ENCODE measurements at places on chromosomes 7 and 10. TPM values are rescaled to one million over a fixed set of nuclear protein-coding genes. Genes with fewer than 3 reads are reported as not detected.

MMP21 gene
- total RNA-seq: 0.33 TPM

DNA sequence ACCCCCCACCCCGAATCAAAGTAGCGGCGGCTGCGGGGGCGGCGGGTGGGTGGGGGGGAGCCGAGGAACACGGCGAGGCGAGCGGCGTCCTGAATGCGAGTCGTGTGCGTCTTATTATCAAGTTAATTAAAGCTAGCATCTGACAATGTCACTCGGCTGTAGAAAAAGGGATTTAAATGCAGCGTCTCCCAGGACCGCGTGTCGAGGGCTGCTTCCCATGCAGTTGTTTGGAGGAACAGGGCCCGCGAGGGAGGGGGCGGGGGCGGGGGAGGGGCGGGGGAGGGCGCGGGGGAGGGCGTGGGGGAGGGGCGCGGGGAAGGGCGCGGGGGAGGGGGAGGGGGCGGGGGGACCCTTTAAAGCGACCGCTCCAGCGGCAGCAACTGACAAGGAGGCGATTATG lies 2.7 kb upstream of the UNCX start:
- H3K27me3 ChIP-seq: peaks cover 90% of the 10 kb centered on the region
- H3K4me3 ChIP-seq: no peak overlapping the region
- H3K36me3 ChIP-seq: no peaks in the 10 kb centered on the region
- peaks cover 23% of the 10 kb centered on the region for H3K4me1 ChIP-seq

GRCh38 chr10:30357075-30357801 lies 8.2 kb upstream of the MTPAP start:
- H3K27ac ChIP-seq: no peak overlapping the region
- DNase-seq: no peak
- H3K36me3 ChIP-seq: no peaks in the 10 kb centered on the region

UCMA gene
- not detected for total RNA-seq

ZKSCAN5 gene
- total RNA-seq: 7.9 TPM

DNA sequence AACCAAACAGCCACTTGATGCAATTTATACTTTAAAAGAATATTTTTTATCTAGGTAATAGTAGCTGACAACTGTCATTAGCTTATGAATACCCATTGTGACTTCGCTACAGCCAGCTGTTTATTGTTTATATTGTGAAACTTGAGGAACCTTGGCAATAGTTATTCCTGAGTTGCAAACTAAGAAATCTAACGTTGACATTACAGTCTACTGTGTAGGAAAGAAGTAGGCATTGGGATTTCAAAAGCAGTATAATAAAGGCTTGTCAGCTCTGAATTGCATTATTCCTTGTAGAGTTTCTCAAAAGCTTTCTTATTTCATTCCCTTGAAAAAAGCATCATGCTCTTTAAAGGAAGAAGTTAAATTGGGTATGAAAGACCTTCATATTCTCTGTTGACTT lies 42.7 kb upstream of the OIT3 start:
- DNase-seq: no peak
- H3K27ac ChIP-seq: no peak overlapping the region
- H3K4me3 ChIP-seq: no peak overlapping the region
- no peaks in the 10 kb centered on the region for H3K27me3 ChIP-seq

GRCh38 chr7:51261950-51262795 lies 54.4 kb downstream of the COBL start:
- H3K4me1 ChIP-seq: no peaks in the 10 kb centered on the region
- no peaks in the 10 kb centered on the region for H3K36me3 ChIP-seq
- no peak overlapping the region for H3K27ac ChIP-seq
- no peaks in the 10 kb centered on the region for H3K27me3 ChIP-seq
- H3K4me3 ChIP-seq: no peak overlapping the region
- DNase-seq: no peak

GRCh38 chr7:40059057-40059456 lies 75.4 kb downstream of the MPLKIP start:
- no peaks in the 10 kb centered on the region for H3K27me3 ChIP-seq
- H3K36me3 ChIP-seq: no peaks in the 10 kb centered on the region
- H3K4me3 ChIP-seq: no peak overlapping the region
- no peak for DNase-seq
- no peak overlapping the region for H3K27ac ChIP-seq
- peaks cover 16% of the 10 kb centered on the region for H3K4me1 ChIP-seq

EBF3 gene
- total RNA-seq: 4.8 TPM

DNA sequence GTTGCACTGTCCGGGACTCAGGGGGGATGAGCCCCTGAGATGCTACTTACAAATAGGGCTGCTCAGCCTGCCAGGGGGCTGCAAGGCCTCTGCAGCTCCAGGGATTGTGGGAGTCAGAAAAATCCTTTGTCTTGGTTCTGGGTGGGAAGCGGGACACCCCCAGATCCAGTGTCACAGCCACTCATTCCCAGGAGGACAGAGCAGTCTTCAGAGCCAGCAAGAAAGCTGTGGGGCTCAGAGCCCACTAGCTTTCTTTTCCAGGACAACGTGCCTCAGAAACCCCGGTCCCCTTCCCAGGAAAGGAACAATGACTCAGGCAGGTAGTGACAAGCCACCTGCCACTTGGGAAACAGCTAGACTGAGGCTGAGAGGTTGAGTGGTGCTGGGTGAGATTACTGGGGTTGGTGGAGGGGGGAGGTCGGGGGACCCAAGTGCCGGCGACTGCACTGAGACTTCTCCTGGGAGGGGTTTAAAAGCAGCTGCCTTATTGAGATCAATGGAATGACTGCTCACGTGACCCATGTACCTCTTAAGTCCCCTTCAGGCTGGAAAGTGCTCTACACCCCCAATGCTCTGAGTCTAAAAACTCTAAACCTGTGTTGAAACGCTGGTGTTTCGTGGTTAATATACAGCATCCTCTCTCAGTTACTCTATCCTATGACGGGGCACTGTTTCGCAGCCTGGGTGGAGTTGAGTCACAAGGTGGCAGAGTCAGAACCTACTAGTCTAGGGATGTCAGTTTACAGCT lies 123.6 kb downstream of the UBE2H start:
- no peaks in the 10 kb centered on the region for H3K36me3 ChIP-seq
- no peaks in the 10 kb centered on the region for H3K27me3 ChIP-seq
- no peak overlapping the region for H3K27ac ChIP-seq

DNA sequence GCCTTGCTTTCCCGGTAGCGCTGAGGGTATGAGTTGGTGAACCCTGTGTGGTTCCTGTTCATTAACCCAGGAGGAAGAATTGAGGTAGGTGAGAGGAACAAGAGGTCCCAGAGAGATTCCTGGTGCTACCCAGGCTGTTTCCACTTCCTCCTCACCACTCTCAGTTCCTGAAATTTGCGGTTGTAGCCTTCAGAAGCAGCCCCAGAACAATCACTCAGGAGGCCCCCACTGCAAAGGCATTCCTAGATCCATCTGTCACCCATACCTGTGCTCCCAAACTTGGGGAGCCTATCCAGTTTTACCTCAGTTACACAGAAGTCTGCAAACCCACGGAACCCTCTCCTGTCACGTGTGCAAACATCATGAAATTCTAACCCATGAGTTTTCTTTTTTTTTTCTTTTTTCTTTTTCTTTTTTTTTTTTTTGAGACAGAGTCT lies 9.0 kb upstream of the PIP4K2A start:
- no peaks in the 10 kb centered on the region for H3K36me3 ChIP-seq
- H3K27ac ChIP-seq: no peak overlapping the region
- no peaks in the 10 kb centered on the region for H3K27me3 ChIP-seq
- no peak for DNase-seq
- no peaks in the 10 kb centered on the region for H3K4me1 ChIP-seq

DNA sequence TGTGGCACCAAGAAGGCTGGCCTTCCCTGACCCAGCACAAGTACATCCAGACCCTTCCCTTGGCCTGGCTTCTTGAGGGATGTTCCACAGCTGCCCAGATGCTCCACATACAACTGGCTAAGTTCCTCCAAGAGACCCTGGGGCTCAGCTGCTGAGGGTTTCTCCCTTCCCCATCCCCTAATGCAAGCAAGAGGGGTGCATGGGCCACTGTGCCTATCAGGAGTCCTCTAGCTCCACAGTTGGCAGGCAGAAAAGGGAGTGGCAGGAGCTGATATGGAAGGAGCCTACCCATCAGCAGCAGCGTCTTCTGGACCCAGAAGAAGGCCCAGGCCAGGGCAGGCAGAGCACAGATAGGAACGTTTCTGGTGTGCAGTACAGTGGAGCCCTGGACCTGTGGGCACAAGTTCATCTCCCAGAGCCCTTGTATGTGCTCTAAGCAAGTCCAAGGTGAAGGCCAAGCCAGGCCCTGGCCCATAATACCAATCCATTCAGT lies 26.2 kb downstream of the VSIR start:
- peaks cover 10% of the 10 kb centered on the region for H3K36me3 ChIP-seq
- peaks cover 39% of the 10 kb centered on the region for H3K4me1 ChIP-seq
- DNase-seq: no peak
- H3K27ac ChIP-seq: peak overlapping the region; percentile 72
- H3K4me3 ChIP-seq: no peak overlapping the region

- H3K4me1 ChIP-seq: no peaks in the 10 kb centered on the region
- H3K4me3 ChIP-seq: no peak overlapping the region
- H3K27me3 ChIP-seq: no peaks in the 10 kb centered on the region
- H3K36me3 ChIP-seq: no peaks in the 10 kb centered on the region
- no peak for DNase-seq
Observed at GRCh38 chr7:30828591-30828990, 57.4 kb downstream of the MINDY4 start.

SUV39H2 gene
- 6.0 TPM for total RNA-seq

DNA sequence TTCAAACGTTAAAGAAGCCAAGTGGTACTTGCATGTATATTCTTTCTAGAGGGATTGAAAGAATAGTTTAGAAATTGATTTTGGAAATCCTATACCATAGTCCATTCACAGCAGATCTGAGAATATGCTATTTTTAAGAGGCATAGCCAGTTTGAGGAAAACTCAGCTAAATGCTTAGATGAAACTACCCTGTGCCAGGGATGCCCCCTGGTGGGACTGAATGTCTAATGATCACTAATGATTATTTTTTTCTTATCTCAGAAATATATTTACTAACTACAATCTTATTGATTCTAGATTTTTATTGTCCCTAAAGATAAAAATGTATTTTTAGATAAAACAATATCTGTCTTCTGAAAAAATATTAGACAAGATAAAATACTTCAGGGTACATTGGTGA lies 844.9 kb upstream of the PHF14 start:
- no peaks in the 10 kb centered on the region for H3K36me3 ChIP-seq
- no peak overlapping the region for H3K27ac ChIP-seq
- no peaks in the 10 kb centered on the region for H3K4me1 ChIP-seq
- H3K27me3 ChIP-seq: no peaks in the 10 kb centered on the region

NME8 gene
- total RNA-seq: not detected

DNA sequence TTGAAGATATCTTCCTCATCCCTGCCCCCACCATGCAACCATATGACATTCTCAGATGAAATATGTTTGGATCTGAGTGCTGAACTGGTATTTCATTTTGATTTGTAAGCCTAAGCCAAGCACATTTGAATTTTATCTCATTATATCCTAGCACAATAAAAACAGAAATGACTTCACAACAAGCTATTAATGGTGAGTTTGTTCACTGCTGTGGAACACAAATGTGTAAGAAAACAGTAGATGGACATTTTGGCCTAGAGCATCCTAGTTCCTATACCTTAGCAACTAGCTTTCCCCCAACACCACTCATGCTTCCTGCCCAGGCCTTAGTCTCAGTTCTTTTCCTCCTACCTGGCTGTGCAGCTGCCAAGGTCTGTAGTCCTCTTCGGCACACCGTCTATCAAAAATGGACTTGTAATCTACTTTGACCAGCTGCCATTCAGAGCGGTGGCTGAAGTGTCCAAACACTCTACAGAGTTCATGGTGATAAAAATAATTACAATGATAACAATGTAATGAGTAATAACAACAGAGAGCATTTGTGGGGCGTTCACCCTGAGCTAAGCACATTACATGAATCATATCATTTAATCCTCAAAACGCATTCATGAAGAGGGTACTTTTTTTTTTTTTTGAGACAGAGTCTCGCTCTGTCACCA lies 491.9 kb downstream of the SORCS1 start:
- no peak for DNase-seq
- H3K27me3 ChIP-seq: no peaks in the 10 kb centered on the region
- no peaks in the 10 kb centered on the region for H3K36me3 ChIP-seq
- H3K27ac ChIP-seq: no peak overlapping the region
- no peak overlapping the region for H3K4me3 ChIP-seq

- no peaks in the 10 kb centered on the region for H3K4me1 ChIP-seq
- H3K36me3 ChIP-seq: peaks cover 5% of the 10 kb centered on the region
- peak; percentile 53 for DNase-seq
- H3K27me3 ChIP-seq: no peaks in the 10 kb centered on the region
- H3K4me3 ChIP-seq: peak overlapping the region; percentile 33
- peak overlapping the region; percentile 6 for H3K27ac ChIP-seq
Observed at GRCh38 chr7:2037808-2038522, 194.8 kb downstream of the MAD1L1 start.

TSPAN15 gene
- 72.8 TPM for total RNA-seq

ASZ1 gene
- total RNA-seq: not detected

PRLHR gene
- not detected for total RNA-seq

GRCh38 chr7:66185680-66186187 lies 19.4 kb upstream of the TPST1 start:
- H3K4me3 ChIP-seq: no peak overlapping the region
- DNase-seq: no peak
- no peaks in the 10 kb centered on the region for H3K4me1 ChIP-seq
- H3K27me3 ChIP-seq: no peaks in the 10 kb centered on the region
- no peak overlapping the region for H3K27ac ChIP-seq

- H3K4me3 ChIP-seq: no peak overlapping the region
- H3K27ac ChIP-seq: no peak overlapping the region
- H3K36me3 ChIP-seq: no peaks in the 10 kb centered on the region
Observed at GRCh38 chr10:123409426-123409825, 255.2 kb downstream of the BUB3 start.

DNA sequence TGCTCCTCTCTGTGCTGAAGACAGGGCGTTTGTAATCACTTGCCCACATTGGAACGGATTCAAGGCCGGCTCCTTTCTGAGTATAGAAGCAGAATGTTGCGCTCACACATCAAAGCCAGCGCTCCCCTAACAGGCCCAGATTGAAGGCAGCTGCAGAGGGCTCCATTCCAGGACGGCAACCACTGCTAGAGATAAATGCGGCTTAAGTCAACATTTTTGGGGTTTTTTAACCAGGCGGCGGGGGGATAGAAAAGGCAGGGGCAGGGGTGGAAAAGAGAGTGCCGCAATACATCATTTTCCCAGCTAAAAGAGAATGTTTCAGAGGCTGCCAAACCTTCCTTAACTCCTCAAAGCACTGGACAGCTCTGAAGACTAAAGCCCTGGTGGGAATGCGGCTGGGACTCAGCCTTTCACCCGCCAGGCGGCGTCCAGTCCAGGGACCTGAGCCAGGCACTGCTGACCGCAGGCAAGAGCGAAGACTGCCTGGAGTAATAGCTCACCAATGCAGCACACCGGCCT lies 189.6 kb downstream of the TNS3 start:
- H3K27me3 ChIP-seq: no peaks in the 10 kb centered on the region
- H3K4me3 ChIP-seq: no peak overlapping the region
- no peaks in the 10 kb centered on the region for H3K4me1 ChIP-seq
- no peak overlapping the region for H3K27ac ChIP-seq
- DNase-seq: peak; percentile 76
- peaks cover 12% of the 10 kb centered on the region for H3K36me3 ChIP-seq

DNA sequence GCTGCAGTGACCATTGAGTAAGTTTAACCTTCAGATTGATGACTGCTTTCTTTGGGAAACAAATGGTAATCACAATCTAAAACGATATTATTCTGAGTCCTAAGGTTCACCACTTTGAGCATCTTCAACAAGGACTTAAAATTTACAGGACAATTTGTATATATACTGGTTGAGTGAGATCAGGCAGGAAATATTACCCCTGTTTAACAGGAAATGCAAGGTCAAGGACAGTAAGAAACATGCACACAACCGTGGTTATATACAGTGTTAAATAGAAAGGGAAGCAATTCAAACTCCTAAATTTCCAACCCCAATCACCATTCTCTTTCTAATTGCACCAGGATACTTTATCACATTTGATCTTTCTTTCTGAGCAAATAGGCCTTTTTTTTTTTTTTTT lies 96.1 kb downstream of the ZNF277 start:
- no peaks in the 10 kb centered on the region for H3K36me3 ChIP-seq
- H3K27me3 ChIP-seq: no peaks in the 10 kb centered on the region
- H3K4me3 ChIP-seq: no peak overlapping the region
- no peaks in the 10 kb centered on the region for H3K4me1 ChIP-seq
- no peak for DNase-seq

All from sigmoid colon (tissue), 7 donors.